ENCODE measurements at places on chromosomes 7 and 10.

GRCh38 chr10:114715171-114715670, 57.1 kb upstream of the ABLIM1 start:
- no peak for DNase-seq

DNA sequence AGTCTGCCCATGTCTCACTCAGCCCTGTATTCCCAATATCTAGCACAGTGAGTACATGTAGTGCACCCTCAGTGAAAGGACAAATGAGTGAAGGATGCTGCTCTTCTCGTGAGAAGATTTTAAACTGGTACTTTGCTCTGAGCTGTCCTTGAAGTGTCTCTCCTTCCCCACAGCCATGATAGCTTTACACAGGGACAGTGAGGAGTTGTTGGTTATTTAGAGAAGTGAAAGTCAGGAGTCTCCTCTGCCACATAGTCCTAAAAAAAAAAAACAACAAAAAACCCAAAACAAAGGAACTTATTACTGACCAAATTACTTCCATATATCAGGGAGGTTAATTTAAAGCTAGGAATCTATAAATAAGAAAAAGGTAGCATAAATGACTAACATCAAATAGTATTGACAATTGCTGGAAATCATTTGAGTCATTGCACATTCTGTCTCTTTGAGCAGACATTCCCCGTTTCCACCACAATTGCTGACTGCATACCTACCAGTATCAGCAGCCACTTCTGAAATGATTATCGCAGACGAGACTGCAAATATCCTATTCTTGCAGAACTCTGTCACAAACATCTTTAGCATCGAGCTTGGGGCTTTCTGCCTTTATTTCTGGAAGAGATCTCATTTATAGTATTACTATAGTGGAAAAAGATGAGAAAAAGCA, 202.1 kb downstream of the PTEN start:
- DNase-seq: no peak

GRCh38 chr7:44107116-44107960, 3.2 kb downstream of the AEBP1 start:
- no peak for DNase-seq

DNA sequence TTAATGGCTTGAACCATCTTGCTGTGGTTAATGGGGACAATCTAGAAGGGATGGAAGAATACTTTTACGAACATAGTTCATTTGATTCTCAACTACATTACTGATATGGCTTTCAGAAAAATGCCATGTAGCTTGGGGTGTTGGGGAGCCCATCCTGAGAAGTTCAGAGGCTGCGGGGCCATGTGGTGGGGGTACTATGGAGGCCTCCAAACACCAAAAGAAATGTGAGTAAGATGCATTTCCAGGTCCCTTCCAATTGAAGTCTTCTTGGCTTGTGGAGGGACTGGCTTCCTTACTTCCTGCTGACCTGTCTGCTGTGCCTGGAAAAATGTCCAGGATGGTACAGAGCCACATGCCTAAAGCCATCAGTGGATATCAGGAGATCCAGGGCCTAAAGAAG, 1.6 kb upstream of the MBL2 start:
- DNase-seq: no peak
